Activated CD4-positive, CD25-positive, alpha-beta regulatory T cell treated with anti-CD3 and anti-CD28 coated beads, Interleukin-2, amount 50 U/mL, for 72 hours (primary cell): ENCODE measurements at places on chromosomes 6 and 20.

DNA sequence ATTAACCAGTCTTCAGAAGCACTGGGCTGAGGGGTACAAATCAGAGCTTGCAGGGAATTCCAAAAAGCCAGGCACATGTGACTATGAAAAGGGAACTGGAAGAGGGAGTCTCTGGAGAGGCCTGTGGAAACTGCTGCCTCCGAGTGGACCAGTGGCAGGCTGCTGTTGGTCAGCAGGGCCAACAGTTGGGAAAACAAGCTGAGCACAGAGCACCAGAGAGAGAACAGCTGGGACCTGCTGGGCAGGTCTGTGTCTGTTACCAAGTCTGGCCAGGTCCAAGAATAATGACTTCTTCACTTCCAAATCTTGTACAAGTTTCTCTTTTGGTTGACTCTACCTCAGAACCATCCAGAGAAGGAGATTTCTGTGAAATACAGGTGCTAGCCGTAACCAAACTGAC, 81.4 kb downstream of the LIN28B start:
- DNase-seq: no peak

DNA sequence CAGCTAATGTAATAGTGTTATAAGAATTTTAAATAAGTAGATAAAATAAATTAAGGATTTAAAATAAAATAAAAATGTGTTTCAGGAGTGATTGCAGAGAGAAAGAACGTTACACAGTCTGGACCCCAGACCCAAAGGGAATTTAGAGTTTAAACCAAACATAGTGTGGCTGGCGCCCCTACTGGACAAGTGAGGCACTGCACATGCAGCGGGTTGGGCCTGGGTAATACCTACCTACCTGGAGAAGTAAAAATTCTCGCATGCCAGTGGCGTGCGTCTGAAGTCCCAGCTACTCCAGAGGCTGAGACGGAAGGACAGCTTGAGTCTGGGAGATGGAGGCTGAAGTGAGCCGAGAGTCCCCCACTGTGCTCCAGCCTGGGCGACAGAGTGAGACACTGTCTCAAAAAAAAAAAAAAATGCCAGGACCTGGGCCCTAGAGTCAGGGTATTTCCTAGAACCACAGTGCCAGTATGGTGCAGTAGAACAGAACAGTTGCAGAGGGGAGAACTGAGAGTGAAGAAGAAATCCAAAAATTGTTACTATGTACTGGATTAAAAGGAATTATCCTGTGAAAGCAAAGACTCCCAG, 71.4 kb upstream of the TCF21 start:
- peak; percentile 61 for DNase-seq

- no peak for DNase-seq
Measured at GRCh38 chr6:47414423-47415167, 63.0 kb upstream of the CD2AP start.

- DNase-seq: no peak
Measured at GRCh38 chr6:107230448-107230847, 115.1 kb upstream of the BEND3 start.

GRCh38 chr6:33397541-33397940, 5.9 kb downstream of the KIFC1 start:
- no peak for DNase-seq

DNA sequence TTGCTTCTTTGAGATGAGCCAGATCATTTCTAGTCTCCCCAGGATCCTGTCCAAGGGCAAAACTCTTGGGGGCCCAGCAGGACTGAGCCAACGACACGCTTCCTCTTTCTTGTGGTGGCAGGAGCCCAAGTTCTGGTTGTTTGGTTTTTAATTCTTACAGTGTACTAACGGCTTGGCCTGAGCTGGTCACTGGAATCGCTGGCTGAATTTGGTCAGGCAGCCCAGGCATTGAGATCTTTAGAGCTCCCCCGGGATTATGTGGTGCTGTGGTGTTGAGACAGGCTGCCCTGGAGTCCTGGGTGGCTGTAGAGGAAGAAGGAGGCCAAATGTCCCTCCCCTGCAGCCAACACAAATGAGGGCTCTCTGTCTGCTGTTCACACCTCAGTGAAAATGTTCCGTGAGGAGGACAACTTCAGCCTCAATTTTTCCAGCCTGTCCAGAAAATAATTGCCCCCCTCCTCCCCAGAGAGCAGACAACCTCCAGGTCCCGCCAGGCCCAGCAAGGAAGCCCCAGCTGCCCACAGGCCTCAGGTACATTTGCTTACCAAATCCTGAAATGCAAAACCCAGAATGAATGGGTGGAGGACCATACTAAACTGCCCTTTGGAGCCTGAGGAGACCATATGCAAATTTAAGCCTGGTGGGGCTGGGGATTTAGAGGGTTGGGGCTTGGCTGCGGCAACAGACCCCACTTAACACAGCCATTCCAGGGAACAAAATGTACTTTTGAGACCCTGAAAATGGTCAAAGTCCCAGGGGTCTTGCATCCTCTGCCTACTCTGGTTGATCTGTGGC, 23.6 kb downstream of the BNIP5 start:
- no peak for DNase-seq

DNA sequence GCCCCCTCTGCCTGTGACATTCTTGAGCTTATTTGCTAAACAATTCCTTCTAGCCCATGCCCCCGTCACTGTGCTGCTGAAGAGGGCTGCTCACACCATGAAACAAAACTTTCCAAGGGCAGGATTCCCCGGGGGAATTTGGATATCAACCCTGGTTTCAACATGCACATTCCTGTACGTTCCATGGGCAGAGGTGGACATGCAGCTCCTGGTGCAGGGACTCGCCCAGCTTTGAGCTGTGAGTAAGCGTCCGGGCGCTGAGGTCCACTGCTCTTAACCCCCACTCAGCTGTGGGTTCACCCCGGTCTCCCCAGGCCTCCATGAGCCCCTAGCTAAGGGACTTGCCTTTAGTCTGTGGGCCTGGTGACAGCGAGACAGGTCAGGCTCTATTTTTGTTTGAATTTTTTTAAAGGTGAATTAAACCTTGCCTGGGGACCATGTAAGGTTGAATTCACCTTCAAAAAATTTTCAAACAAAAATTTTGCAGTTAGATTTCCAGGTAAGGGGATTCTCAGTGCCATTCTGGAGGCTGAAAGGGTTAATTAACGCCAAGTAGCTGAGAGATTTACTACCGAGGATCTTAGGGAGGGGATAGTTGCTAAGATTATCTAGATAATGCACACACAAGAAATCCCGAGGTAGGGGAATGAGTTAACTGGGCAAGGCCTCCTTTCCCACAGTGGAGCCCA, 70.3 kb upstream of the SLC22A23 start:
- DNase-seq: no peak

GRCh38 chr6:45915780-45916468, 99.7 kb downstream of the CLIC5 start:
- no peak for DNase-seq

- DNase-seq: no peak
Measured at GRCh38 chr6:98980819-98981218, 33.1 kb upstream of the FBXL4 start.

DNA sequence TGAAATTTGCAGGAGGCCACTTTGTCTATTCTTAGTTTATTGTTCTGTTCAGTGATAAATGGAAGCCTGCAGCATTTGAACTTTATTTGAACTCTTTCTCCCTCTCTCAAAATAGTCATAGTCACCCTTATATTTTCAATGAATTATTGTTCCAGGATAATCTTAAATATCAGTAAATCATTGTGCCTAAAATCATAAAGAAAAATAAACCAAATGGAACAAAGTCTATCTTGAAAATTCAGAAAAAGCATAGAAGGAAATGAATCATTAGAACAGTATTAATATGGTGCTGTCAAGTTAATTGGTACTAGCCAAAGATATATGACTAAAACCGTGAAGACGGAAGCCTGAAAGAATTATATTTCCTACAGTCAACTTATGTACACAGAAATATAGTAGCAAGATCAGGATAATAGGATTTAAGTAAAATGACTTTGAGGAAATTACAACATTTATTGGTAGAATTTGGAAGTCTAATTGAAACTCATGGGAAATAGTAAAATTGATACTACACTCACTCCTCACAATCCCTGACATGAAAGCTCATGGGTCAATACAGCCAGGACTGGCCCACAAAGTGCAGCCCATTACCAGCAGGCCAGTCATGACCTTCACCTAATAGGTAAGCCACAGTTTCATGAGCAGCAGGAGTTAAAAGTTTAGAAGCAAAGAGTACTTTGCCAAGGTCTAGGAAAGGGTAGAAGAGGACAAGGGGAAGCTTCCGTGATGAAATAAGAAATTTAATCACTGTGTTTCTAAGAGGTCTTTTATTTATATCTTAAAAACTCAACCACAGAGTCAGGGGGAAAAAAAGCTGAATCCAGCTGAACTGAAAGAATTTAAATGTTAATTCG, 119.9 kb upstream of the ENPP5 start:
- no peak for DNase-seq

DNA sequence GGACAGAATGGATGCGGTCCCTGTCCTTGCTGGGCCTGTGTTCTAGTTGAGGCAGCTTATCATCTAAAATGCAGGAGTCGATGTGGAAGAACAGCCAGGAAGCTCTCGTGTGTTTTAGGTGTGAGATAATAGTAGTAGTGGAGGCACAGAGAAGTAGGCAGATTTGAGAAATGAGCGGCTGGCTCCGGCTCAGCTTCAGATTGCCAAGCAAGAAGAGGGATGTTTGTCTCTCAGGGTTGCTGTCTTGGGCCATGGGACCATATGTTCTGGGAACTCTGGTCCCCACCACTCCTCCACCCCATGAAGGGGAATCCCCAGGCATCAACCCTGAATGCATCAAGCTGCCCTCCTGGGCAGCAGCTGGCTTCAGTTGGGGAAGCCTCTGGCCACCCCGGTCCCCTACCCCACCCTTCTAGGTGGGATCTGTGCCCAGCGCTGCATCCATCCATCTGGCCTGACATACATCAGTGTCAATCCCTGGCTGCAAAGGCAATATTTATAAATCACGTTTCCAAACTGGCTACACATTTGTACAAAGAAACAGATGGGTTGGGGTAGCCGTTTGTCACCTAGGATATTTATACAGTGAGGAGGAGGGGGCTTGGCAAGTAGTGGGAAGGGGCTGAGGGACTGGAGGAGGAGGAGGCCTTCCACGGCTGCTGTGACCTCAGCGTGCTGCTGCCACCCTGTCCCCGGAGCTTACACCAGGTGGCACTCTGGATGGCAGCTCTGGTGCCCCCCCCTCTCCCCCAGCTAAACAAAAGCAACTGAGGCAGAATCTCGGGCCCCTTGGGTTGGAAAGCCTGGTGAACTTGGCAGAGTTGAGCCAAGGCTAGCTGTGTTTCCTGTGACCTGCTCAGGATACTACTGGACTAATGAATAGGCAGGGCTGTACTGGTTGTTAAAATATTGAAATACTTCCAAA, 64.4 kb downstream of the CD40 start:
- DNase-seq: no peak

- no peak for DNase-seq
Measured at GRCh38 chr6:134020071-134020470, 32.4 kb downstream of the SLC2A12 start.

GRCh38 chr20:63846128-63846771, 15.0 kb upstream of the ABHD16B start:
- no peak for DNase-seq

DNA sequence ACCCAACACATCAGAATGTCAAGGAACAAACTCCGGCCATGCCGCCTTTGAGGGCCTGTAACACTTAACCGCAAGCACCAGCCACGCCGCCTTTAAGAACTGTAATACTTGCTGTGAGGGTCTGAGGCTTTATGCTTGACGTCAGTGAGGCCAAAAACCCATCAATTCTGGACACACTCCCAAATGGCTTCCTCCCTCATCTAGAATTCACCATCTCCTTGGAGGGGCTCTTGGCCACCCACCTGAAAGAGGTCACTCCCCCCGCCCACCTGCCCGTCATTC, 10.4 kb upstream of the PXDC1 start:
- no peak for DNase-seq

GRCh38 chr6:142342986-142343385, 41.2 kb downstream of the ADGRG6 start:
- no peak for DNase-seq

GRCh38 chr6:82270881-82271635, 23.5 kb upstream of the IBTK start:
- no peak for DNase-seq

- DNase-seq: no peak
Measured at GRCh38 chr6:2215342-2215741, 30.1 kb downstream of the GMDS start.

DNA sequence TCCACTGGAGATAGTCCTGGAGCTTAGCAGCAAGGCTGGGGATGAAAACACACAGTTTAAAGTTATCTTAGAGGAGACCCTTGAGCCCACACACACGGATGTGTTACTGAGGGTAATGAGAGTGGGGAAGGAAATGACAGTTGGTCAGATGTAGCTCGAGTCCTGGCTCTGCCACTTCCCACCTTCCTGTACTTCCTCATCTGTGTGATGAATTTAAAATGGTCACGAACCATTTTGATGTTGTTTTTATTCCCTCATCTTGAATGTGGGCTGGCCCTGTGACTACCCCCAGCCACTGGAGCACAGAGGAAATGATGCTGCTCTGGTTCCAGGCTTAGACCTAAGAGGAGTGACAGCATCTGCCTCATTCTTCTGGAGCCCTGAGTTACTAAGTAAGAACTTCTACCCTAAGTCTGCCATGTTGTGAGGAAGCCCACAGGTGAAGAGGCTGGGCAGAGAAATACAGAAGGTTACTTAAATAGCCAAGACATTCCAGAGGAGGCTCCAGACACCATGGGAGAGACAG, 141.2 kb downstream of the NRN1 start:
- DNase-seq: no peak

GRCh38 chr6:22716721-22717120, 147.4 kb downstream of the HDGFL1 start:
- no peak for DNase-seq

DNA sequence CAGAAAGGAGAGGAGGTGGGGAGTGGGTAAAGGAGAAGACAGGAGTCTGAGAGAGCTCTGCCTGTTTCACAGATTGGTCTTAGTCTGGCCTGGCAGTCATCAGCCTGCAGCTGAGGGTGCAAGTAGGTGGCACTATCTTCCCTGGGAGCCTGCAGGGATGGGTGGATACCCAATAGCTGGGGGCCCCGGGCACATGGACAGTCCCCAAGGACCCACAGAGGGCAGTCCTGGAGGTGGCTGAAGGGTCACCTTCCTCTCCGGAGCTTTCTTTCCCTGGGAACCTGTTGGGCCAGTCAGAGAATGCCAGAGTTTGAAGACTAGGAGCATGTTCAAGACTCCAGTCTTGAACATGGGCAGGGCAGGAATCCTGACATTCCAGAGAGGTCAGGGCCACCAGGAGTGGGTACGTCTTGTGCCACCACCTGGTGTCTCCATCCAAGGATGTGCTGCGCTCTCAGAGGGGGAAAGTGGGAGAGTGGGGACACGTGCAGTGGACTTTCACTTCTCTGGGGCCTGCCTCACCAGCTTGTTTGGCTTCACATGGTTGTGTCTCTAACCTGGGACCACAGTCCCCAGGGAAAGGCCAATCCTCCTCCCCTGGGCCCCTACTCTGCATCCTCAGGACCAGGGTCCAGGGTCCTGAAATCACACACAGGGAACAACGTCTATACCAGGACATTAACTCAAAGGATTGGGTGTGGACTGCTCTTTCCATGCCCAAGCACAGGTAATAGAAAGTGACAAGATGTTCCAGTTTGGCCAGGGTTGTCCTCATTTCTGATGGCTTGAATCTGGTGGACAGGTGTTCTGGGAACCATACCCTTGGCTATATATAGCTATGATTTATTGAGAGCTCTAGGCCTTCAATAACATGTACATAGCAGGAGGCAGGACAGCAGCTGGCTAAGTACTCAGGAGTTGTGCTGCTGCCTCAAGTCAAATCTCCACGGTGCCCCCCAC, 18.0 kb downstream of the AARS2 start:
- DNase-seq: no peak
